ENCODE measurements at places on chromosomes 13 and 19. TPM values are rescaled to one million over a fixed set of nuclear protein-coding genes. Genes with fewer than 3 reads are reported as not detected.

The IGFL2 gene
- not detected for total RNA-seq

The LILRB1 gene
- total RNA-seq, result 211 TPM

DNA sequence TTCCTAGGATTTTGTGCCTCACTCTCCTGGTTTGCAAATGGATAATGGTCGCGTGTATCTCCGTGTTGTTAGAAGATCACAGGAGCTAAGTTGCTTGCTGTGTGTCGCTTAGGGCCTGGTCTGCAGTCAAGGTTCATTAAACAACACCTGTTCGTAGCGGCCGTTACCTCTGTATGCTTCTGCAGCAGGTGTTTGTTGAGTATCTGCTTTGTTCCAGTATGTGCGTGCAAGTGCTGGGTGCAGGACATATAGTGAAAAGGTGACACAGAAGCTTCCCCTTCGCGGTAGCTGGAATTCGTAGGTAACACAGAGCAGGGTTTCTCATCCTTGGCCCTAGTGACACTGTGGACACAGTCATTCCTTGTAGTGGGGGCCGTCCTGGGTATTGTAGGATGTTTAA is 5.4 kb downstream of the MED25 start:
- DNase-seq, result no peak

DNA sequence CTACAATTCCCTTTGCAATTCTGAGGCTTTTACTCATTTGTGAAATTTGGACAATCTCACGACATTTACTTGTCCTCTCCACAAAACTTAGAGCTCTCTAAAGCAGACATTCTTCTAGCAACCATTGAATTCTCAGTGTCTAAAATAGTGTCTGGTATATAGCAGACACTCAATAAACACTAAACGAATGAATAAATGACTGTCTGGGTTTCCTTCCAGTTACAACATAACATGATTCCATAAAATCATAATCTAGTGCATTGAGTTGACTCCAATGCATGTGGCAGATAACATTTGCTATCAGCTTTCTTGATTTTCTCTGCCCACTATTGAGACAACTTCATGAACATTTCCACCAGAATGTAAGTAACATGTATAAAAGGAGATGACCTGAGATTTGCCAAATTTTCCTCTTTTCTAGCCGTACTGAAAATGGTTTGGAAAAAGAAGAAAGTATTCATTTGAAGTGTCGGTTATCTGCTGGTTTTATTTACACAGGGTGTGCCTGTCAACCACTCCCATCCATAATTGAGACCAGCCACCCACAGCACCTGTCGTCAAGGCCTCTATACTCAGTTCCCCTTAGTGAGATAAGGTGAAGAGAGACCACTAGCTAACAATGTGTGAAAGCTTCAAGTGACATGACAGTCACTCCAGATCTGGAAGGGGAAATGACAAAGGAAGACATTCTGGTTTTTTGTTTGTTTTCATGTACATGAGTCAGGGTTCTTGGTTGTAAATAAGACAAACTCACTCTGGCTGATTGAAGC is 4.8 kb upstream of the SERP2 start:
- DNase-seq, result no peak

DNA sequence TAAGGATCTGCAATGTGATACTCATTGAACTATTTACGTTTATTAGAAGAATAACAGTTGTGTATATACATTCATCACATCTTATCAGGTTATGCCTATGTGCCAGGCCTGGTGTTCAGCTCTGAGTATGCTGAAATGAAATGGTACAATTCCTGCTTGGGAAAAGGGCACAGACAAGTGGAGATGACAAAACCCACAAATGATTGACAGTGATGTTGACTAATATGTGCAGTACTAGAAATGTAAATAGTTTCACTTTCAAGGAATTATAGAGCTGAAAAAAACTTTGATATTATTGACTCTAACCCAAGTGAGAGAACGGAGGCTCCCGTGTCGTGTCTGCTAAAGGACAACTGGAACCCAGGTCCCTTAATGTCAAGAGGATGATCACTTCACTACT is 386.8 kb upstream of the DACH1 start:
- no peak for DNase-seq

DNA sequence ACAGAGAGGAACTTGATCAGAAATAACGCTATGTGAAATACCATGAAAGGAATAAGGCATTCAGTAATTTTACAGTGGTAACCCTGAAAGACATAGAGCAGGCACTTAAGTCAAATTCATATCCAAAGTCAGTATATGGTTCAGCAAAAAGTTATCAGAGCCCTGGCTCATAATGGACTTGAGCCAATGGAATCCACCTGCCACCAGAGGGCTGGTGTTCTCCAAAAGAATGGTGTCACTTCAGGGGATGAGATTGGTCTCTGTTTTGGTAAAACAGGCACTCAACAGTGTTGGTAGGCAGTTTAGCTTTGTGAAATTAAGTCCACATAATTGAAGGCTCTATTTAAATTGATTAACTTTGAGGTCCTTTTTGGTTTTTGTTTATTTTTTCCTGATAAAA is 93.9 kb downstream of the LIG4 start:
- DNase-seq, result no peak

All from spleen (tissue), 13 donors.